COLO829 (cell line): ENCODE measurements at places on chromosomes 3 and 15.

GRCh38 chr15:89908226-89908625 lies 4.5 kb downstream of the ARPIN start:
- DNase-seq = no peak

DNA sequence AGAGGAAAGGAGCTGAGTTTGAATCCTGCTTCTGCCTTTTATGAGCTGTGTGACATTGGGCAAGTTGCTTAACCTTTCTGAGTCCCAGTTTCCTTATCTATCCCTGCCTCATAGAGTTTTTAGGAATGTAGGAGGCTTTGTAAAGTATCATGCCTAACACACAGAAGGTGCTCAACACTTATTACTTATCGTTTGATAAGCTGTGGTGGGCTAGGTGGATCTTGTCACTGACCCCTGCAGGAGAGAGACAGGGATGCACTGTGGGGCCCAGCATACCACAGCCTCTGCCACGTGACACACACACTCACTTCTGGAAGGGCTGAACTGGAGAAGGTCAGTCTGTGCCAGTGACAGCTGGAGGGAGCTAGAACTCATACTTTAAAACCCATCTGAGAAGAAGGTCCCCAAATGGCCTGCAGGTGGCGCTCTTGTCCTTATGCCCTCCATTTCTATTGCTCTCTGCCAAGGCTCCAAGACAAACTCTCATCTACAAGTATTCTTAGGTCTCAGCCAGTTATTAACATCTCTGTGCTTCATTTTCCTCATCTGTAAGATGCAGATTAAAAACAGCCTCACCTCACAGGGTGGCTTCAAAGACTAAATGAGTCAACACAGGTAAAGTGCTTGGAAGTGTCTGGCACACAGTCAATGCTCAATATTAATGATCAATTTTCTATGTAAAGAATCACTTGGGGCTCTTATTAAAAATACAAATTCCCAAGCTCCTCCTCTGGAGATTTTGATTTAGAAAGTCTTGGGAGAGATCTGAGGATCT lies 57.5 kb upstream of the HACD2 start:
- peak; percentile 96 for DNase-seq

DNA sequence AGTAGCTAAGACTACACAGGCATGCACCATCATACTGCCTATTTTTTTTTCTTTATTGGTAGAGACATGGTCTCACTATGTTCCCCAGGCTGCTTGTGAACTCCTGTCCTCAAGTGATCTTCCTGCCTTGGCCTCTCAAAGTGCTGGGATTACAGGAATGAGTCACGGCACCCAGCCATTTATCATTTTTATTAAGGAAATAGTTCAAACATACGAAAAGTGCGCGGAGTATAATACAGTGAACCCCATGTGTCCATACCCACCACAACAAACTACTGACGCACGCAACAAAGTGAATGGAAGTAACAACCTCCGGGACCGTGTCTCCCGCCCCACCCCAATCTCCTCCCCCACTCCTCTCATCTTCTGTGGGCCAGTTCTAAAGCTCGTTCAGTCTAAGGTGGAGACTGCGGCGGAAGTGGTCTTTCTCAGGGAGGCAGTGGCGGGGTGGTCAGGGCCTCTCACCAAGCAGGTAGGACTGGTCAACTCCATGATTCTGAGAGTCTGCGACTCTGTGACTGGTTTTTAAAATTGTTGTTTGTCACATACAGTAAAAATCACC lies 42.1 kb downstream of the DNAJB8 start:
- no peak for DNase-seq

GRCh38 chr3:8619548-8619947 lies 25.1 kb downstream of the SSUH2 start:
- DNase-seq = no peak
